Stimulated activated naive CD4-positive, alpha-beta T cell (primary cell): ENCODE measurements at places on chromosomes 4 and X.

DNA sequence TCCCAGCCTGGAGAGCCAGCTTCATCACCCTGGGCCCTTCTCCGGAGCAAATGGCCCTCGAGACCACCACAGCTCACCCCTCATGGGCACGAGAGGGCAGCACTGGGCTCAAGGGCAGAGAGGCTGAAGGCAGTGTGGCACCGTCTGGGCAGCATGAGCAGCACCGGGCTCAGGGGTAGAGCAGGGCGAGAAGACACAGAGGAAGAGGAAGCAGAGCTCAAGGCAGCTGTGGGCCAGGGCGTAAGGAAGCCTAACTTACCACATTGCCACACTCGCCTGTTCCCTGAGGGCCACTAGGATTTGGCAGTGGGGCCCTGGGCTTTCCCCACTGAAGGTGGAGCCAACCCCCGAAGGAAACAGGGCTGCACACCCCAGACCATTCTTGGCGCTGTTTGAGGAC, 15.5 kb downstream of the ZNF185 start:
- DNase-seq = no peak

GRCh38 chr4:61911313-61911756, 711.2 kb downstream of the ADGRL3 start:
- no peak for DNase-seq

- DNase-seq = no peak
These were observed 8.4 kb upstream of the LDOC1 start for GRCh38 chrX:141185366-141185765.

DNA sequence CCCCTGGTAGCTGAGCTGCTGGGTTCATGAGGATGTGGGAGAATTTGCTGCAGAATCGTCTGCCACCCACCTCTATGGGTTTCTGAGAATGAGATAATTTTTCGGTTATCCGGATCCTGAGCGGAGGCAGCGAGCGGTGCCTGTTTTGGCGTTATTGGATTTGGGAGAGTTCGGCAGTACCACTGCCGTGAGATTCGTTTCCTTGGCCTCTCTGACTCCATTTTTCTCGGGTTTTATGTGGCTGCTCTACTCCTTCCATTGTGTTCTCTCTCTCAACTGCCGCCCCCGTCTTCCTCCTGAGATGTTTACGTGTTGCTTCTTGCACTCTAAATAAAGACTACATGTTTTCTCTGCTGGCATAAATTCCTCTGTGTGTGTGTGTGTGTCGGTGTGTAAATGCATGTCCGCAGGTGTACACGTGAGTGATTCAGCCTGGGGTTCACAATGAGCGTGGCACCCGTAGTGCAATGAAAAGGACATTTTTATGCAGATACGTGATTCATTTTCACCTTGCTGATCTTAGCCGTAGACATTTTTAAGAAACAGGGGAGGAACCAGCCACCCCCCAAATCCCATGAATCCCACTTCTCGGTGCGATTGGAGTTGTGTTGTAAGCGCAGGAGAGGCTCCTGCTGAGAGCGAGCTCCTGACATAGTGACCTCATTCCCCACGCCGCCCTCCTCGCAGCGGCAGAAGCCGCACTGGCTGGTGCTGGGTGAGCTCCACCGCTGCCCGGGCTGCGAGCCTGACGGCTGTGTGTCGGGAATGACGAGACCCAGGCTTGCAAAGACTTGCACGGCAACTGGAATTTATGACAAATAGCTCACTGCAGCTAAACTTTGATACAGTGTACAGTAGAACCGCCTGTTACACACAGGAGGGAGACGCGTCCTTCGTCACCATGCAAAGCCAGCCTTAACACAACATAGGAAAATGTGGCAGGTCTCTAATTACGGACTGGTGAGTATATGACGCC, 82.2 kb downstream of the STOX2 start:
- DNase-seq = no peak

- DNase-seq = no peak
These were observed 431.8 kb downstream of the KCTD8 start for GRCh38 chr4:44016570-44017421.

DNA sequence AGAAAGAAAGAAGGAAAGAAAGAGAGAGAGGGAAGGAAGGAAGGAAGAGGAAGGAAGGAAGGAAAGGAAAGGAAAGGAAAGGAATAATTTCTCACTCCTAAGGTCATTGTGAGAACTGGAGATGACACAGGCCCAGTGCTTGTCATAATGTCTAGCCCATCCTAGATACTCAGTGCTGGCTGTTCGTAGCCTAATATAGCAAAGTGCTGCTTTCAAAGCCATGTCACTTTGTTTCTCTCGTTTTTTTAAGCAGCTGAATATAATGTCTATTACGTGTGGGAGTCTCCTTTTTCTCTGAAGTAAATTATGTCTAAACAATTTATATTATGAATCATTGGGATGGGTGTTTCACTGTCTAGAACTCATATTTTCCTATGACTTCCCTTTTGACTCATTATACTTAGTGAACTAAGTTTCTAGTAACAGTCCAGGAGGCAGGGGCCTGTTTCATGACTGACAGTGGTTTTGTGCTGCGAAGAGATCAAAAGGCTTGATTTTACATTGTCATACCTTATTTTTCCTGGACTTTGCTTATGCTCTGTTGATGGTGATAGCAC, 327.0 kb upstream of the ZFP42 start:
- DNase-seq = no peak

DNA sequence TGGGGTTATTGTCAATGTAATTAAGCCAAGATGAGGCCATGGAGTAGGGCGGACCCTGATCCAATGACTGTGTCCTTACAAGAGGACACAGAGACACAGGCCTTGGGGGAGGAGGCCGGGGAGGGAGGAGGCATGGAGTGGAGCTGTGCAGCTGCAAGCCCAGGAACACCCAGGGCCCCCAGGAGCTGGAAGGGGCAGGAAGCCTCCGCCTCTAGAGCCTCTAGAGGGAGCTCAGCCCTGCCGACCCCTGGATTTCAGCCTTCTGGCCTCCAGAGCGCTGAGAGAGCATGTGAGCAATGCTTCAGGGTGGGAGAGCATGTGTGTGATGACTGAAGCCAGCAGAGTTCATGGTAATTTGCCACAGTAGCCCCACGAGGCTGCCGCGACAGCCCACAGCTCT, 234.6 kb downstream of the AFAP1 start:
- no peak for DNase-seq

GRCh38 chr4:169160825-169161224, 109.9 kb downstream of the SH3RF1 start:
- DNase-seq = no peak

DNA sequence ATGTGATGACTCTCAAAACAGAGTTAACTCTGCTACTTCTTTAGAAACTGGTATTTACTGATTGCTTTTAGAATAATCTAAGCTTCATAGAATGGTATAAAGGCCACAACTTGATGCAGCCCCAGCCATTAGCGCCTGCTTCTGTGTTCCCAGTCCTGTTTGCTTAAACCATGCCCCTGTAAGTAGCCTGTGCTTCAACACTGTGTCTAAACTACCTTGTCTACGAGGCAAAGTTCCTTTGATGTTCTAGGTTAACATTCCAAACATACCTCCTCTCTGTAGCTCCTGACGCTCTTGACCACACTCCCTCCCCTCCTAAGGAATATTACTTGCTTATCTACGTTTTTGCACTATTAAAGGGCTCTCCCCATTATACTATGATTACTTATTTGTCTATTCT, 352.5 kb upstream of the ADGRL3 start:
- no peak for DNase-seq

DNA sequence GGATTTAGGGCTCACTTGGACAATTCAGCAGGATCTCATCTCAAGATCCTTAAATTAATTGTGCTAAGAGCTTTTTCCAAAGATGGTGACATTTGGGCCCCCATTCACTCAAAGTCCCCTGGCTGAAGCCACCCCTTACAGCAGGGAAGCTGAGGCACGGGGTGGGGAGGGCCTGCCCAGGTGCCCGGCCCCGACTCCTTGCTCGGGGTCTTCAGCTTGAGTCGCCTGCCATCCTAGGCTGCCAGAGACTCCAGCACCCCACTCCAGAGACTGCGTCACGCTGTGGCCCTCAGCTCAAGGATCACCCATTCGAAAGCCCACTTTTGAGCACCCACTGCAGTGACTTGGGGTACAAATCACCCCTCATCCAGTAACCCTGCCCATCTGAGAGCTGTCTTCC, 39.2 kb upstream of the GPR78 start:
- DNase-seq = no peak

DNA sequence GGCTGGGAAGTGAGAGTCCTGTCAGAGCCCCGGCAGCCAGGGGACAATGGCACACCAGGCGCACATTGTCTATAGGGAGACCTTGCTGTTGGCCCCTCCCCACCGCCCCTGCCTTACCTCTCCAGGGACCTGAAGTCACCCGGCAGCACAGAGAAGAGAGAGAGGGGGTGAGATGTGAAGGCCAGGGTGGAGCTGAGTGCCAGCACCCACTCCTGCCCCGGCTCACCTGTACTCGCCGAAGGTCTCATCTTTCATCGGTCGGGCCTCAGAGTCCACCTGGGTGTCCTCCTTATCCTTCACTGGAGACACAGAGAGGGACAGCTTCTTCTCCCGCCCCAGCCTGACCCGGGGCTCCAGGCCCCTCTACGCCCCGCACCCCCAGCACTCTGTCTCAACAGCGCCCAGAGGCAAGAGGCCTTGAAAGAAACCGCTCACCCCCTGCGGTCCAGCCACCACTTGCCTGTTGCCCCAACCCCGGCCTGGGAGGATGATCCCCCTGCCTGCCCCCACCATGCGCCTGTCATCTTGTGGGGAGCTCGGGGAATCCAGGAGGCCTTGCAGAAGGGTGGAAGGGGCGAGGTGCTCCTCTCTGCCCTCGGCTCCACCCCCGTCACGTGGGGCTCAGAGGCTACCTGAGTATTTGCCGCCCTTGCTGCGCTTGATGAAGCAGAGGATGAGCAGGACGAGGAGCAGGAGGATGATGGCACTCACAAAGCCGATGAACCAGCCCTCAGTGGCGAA, 22.6 kb downstream of the L1CAM start:
- DNase-seq = no peak

DNA sequence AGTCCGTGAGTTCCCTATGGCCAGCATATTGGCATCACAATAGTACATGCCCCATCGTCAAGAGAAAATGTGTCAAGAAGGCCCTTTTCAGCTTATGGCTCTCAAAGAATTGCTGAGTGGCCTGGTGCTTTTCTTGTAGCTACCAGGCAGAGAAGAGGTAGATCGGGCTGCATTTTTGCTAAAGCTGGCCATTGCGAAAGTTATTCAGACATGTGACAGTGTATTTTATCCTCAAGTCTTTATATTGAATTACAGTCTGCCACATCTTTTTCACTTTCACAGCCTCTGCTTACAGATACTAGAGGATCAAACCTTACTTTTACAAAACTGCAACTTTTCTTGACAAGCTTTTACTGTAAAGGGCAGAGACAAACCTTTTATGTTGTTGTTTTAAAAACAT, 261.5 kb upstream of the IGFBP7 start:
- no peak for DNase-seq

DNA sequence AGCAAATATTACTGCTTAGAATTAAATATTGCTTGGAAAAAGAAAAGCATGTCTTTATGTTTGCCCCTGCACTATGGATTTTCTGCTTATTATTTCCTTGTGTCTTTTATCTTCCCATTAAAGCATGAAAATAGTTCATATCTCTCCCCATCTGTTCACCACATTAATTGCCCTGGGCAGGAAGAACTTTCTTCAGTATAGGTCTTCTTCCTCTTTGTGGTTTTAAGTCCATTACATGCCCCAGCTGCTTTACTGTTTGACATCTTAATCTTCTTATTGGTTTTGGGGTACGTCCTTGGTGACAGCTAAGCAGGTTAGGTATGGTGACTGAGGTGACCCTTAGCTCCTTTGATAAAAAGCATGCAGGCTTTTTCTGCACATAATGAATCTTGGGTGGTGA, 157.3 kb downstream of the AASDH start:
- DNase-seq = no peak

- DNase-seq = no peak
These were observed 11.4 kb downstream of the WDFY3 start for GRCh38 chr4:84954982-84955567.
